ENCODE measurements at places on chromosomes 12 and 14.

DNA sequence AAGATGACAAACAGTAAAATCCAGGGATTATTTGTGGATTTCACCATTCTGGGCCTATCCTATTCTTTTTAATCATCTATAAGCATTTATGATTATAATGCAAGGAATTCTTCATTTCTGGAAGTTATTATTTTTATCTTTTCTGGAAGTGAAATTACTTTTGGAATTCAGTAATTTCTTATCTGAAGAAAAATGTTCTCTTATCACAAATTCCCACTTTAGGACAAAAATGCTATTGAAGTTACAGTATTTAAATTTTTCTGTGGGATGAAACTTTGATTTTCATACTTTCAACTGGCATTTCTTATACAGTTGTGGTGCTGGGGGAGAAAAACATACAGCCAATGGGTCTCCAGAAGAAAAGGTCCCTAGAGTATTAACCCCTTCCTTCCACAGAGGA lies 96.0 kb downstream of the CAND1 start:
- no peak for DNase-seq

DNA sequence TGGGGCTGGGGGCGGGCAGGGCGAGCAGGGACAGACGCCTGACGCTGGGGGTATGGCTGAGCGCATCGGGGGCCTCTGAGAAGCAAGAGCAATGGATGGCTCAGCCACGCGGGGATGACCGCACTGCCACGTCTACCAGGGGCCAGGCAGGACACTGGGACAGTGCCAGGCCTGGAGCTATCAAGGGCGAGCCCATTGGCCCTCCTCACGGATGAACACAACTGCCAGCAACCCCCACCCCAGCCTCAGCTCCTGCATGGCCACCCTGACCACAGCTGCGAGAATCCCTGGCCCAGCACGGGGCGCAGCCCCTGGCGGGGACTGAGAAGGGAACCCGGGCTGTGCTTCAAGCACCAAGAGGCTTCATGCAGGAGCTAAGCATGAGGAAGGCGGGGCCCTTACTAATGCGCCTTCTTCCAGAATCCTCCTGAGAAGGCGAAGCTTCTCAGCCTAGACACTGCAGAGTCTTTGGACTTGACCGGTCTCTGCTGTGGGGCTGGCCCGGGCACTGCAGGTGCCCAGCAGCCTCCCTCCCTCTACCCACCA lies 9.5 kb downstream of the ARL6IP4 start:
- DNase-seq, result no peak

- no peak for DNase-seq
Measured at GRCh38 chr14:105389534-105389933, 8.8 kb upstream of the TEX22 start.

GRCh38 chr14:97107080-97107479 lies 309.9 kb downstream of the VRK1 start:
- DNase-seq, result no peak

DNA sequence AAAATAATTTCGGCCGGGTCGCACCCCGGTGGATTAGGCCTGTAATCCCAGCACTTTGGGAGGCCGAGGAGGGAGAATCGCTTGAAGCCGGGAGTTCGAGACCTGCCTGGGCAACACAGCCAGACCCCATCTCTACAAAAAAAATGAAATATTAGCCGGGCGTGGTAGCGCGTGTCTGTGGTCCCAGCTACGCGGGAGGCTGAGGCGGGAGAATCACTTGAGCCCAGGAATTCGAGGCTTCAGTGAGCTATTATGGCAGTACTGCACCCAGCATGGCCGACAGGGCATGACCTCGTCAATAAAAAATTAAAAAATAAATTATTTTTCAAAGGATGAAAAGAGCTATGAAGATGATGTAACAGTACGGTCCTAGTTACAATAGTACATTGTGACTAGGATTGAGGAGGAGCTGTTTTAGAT lies 523 bp downstream of the GTF2H3 start:
- DNase-seq, result no peak

GRCh38 chr12:100473050-100473715 lies 483 bp upstream of the NR1H4 start:
- no peak for DNase-seq

DNA sequence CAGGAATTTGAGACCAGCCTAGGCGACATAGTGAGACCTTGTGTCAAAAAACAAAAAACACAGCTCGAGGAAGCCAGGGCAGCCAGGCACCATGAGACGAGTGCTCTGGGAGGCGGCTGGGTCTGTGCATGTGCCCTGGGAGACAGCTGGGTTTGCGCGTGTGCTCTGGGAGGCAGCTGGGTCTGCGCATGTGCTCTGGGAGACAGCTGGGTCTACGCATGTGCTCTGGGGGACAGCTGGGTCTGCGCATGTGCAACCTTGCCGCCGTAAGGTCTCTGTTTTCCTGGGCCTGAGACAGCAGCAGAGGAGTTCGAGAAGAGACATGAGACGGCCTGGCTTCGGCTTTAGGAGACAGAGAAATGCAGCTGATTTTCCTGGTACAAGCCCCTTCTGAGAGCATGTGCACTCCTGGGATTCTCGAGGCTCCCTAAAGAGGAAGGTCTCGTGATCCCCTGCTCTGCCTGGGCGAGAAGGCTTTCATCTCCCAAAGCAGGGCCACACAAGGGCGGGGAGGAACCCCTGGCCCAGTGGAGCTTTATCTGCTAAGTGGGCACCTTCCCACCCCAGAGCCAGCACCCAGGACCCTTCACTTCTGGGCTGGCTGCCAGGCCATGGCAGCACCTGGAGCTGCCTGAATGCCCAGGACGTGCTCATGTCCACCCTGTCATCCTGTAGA lies 3.5 kb upstream of the BDKRB1 start:
- DNase-seq, result no peak

GRCh38 chr12:89353823-89354611 lies 1.7 kb upstream of the DUSP6 start:
- peak; percentile 62 for DNase-seq

GRCh38 chr14:55973285-55973800 lies 144.9 kb upstream of the PELI2 start:
- no peak for DNase-seq
